ENCODE measurements at places on chromosomes 7 and 10.
A peak's percentile ranks its signal among the peaks of the same experiment; 100 is the strongest.

DNA sequence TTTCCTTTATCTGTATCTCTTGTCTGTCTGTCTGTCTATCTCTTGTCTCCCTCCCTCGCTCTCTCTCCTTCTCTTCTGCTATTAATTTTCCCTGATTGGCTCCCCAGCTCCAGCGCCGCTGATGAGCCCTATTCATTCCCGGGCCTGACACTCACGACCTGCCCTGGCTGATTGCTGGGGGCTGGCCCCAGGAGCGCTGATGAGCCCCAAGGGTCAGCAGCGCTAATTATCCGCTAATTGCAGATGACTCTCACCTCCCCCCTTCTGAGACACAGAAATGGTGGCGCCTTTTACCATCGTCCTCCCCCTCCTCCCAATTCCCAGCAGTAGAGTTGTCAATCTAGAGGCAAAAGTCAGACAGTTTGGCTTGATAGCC is 1.3 kb upstream of the GBX1 start:
- DNase-seq = no peak

DNA sequence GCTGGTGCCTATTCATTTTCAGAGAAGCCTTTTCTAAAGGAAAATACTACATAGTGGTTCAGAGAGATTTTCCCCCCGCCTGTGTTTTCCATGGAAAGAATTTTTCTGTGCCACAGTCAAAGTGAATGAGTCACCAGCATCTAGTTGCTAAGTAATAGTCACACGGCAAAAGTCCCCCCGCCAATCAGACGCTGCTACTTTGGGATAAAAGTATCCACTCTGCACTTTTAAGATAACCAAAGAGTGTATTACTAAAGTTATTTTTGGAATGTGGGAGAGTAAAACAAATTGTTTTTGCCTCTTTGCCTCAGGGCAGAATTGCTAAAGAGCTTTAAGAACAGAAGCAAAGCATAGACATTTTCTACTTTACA is 23.5 kb downstream of the ABLIM1 start:
- DNase-seq = peak; percentile 55

DNA sequence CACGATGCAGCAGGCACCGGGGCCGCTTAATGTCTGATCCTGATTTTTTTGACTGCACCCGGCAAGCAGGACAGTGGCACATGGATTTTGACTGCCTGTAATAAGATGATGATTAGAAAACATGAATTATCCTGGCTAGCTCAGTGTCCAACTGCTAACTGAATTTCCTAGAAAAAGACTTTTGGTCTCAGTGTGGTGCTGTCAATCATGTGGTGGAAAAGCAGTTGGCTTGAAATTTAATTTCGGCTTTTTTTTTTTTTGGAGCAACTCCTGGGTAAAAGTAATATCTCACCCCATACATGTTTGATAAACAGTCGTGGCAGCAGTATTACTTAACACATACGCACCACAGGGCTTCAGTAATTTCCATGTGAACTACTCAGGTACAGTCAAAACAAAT is 227.7 kb downstream of the FANK1 start:
- no peak for DNase-seq

GRCh38 chr10:93945819-93946218 is 47.9 kb upstream of the PLCE1 start:
- DNase-seq = no peak

DNA sequence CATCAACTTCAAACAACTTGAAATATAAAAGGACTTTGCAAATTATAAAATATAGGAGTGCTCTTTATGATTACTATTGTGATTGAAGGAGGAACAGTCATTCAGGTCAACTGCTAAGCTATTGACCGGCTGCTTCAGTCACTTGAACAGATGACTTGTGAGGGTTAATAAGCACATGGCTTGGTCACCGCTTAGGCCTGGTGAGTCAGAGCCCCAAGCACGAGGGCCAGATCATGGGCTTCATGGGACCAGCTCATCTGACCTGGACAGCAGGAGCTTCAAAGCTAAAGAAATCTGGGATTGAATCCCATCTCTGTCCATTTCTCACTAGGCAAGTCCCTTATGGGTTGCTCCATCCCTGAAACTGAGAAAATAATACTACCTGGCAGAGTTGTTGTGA is 60.4 kb upstream of the ADO start:
- DNase-seq = no peak

DNA sequence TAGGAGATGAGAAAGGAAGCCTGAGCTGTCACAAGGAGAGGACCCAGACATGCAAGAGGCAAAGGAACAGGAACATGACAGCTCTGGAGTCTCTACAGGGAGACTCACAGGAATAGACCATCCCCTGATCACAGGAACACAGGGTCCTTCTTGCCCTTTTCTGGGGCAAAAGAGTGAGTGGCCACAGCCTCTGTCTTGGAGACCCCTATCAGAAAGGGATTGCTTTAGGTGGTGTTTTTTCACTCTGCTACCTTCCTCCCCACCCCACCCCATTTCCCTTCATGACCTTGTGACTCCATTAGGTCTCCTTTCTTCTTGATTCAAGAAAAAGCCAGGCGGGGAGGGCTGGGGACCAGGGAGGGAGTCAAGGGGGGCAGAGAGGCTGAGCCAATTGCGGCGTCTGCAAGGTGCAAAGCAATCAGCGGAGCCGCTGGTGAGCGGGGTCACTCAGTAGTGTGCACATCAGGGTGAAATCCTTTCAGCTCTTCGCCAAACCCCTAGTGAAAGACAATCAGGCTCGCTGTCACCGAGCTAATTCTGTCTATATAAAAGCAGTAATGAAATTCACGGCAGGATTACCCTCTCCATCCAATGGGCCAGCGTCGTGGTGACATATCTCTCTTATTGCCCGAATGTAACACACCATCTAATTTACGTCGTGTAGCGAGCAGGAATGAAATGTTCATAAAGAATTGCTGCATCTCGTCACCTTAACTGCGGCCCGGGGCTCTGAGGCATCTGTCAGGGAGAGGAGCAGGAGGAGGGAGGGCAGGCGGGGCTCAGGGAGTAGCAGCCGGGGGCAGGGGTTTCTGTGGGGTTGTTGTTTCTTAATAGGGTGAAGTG is 31.5 kb upstream of the BTRC start:
- no peak for DNase-seq

DNA sequence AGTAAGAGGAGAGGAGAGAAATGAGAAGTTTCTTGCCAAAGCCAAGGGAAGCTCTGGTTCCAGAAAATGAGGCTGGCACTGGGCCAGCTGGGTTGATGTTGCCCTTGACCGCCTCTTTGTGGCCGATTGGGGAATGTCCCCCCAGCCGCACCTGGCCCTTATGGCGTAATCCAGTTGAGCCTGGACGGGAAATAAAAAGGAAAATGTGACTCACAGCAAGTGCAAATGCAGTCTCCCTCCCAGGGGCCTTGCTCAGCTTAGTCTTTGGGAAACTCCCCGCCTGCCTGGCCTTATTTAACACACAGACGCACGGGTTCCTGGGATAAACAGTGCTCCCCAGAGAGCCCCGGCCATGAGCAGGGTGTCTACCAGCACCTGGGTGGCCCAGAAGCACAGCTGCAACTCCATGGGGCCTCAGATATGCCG is 174.8 kb downstream of the KIAA1217 start:
- peak; percentile 96 for DNase-seq

DNA sequence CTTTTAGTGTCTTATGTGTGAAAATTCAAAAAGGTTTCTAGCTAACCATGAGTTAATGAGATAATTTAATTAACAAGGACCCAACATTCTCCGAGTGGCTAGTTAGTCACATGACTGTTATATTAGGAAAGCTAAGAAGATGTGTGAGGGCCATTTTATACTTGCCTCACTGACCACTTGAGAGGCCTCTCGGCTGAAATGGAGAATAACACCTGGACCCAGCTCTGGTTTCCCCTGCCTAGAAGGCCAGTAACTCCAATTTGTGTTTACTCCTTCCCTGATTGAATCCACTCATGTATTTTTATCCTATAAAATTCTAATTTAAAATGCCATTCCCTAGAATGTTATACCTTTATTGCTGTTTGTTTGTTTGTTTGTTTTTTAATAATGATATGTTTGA is 1091.2 kb downstream of the KCNMA1 start:
- no peak for DNase-seq
